ENCODE measurements at places on chromosomes 16 and 17.

DNA sequence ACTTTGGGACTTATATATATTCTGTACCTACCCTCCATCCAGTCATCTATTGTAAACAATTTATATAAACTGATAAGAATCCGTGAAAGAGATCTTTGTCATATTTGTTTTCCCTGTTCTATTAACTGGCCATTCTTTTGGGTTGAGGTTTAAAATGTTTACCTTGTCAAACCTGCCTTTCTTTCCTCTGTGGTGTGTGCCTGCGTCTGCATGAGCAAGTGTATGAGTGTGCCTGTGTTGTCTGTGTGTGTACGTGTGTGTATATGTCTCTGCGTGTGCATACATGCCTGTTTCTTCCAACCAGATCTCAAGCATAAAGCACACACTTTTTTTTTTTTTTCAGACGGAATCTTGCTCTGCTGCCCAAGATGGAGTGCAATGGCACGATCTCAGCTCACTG, 201.5 kb downstream of the C16orf95 start:
- DNase-seq: no peak

DNA sequence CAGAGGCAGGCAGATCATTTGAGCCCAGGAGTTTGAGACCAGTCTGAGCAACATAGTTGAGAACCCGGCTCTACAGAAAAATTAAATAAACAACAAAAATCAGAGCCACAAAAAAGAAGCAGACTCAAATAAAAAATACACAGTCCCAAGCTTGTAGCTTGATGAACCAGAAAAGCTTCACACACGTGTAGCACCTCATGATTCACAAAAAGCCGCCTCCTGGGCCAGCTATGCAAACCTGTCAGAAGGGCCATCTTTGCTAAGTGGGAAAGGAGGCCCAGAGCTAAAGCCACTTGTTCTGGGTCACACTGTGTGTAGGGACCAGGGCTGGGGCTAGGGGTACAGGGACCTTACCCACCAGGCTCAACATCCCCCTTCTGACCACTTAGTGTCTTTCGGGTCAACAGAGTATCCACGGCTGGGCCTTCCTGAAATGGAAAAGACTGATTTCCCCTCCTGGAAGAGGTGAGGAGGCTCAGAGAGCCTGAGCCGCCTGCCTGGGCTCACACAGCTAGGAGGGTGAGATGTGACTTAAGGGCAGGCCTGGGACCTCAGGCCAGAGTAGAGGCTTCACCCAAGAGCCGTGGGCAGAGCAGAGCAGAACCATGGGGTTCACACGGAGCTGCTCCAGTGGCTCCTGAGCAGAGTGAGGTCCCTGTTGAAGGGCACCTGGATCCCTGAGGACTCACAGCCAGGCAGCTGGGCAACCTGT, 269.6 kb downstream of the PARN start:
- DNase-seq: no peak

DNA sequence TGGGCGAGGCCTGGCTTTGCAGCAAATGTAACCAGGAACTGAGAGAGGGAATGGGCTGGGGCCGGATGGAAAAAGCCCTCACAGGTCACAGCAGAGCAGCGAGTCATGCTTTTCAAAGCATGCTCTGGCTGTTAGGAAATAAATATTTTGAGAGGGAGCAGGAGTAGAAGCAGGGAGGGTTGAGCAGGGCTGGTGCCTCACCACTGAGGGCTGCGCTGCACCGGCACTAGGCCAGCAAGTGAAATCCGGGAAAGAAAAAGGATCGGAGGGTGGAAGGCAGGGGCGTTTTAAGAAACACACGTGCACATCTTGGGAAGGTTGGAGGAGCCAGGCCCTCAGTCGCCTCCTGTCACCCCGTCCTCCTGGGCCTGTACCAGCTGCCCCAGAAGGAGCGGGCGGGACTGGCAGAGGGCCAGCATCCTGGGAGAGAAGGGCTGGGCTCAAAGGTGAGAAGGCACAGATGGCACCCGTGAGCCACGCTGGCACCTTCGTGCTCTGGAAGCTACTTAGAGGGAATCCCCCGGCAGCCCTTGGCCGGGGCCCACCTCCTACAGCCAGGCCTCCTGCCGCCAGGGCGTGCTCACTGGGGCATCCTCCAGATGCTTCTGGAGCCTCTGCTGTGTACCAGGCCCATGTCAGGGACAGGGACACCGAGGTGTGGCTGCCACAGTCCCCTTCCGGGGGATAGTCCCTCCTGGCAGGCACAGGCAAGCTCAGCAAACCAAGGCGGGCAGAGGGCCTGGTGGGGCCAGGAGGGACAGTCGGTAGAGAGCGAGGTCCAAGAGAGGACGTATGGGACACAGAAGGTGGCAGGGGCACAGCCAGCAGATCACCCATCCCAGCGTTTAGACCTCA, 71.5 kb upstream of the PLCG2 start:
- no peak for DNase-seq

- DNase-seq: no peak
Observed at GRCh38 chr16:53752560-53752959, 48.6 kb downstream of the FTO start.

DNA sequence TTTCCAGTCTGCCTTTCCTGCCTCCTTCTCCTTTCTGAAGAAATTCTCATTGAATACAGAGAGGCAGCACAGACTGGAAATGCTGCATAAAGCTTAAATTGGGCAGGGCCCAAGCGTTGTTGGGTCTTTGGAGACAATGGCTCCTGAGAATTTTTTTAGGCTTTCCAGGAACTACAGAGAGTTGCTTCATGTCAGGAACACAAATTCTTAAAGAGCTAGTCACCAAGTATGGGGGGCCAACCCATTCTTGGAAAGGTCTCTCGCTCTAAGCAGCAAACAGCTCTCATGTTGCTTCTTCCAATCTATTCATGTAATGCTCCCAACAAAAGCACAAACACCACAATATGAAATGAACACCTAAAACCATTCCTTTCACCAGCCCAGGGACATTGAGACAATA, 6.9 kb downstream of the HNF1B start:
- no peak for DNase-seq

DNA sequence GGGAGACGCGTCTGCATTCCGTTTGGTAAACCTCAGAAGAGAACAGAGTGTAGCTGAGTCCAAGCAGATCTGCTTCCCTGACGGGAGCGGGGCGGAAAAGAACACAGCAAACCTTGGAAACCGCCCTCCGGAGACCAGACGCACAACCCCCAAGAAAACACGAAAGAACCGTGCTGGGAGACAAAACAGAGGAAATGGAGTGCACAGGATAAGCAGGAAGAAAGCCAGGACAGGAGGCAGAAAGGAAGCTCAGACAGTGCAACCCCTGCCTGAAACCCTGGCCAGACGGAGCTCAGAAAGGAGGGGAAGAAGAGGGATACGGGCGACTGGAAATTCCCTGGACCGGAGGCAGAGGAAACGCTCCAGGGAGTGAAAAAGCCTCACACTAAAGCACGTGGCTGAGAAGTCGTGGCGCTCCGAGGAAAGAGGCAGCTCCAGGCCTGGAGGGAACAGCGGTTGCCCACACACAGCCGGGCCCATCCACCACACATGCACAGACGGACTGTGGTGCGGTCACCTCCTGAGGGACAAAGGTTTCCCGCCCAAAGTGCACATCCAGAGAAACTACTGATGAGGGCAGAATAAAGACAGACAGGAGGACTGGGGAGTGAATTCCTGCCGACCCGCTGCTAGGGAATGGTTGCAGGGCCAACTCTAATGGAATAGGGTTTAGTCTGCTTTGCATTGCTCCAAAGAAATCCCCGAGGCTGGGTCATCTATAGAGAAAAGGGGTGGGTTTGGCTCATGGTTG, 10.2 kb downstream of the DPEP1 start:
- DNase-seq: no peak

DNA sequence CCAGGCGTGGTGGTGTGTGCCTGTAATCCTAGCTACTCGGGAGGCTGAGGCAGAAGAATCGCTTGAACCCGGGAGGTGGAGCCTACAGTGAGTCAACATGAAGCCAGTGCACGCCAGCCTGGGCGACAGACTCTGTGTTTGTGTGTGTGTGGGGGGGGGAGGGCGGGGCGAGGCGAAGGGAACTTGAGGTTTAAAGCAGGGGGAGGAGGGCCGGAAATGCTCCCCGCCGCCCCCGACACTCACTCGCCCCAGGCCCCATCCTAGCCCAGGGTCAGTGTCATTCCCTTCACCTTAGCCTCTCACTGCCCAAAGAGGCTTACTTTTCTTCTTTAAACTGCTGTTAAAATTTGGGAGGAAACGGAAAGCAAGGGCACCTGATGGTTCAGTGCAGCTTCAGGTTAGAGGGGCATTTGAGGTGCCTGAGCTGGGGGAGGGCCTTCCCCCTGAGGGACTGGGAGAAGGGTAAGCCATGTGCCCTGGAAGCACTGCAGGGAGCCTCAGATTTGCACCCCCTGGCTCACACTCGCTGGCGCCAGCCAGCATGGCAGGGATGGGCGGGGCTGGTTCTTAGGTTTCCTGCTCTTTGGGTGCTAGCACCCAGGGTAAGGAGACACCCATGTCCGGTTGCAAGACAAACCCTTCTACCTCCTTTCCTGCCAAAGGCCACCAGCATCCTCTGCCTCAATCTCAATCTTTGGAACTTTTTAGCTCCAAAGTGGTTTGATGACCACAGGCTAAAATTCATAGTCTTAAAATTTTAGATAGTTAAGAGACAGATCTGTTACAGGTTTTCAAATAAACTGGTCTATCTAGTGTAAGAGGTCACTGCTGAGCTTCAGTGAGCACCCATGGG, 2.2 kb upstream of the LIMD2 start:
- no peak for DNase-seq

- no peak for DNase-seq
Observed at GRCh38 chr17:56966338-56966737, 5.5 kb upstream of the COIL start.

- DNase-seq: no peak
Observed at GRCh38 chr16:80028581-80029380, 428.2 kb upstream of the MAF start.

GRCh38 chr17:6572972-6573370, 16.6 kb upstream of the PITPNM3 start:
- DNase-seq: no peak

DNA sequence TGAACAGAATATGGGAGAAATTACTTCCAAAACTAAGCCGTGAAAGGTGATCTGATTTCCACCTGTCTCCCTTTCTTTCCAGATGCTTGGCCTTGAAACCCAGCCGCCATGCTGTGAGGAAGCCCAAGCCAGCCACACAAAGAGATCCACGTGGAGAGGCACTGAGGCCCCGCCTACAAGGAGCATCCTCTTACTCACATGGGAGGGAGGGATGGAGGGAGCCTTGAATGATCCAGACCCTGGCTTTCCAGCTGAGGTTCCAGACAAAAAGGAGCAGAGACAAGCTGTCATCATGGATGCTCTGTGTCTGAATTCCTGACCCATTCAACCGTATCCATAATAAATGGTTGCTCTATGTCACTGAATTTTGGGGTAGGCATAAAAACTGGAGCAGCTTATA, 48.9 kb upstream of the HAPSTR1 start:
- no peak for DNase-seq

DNA sequence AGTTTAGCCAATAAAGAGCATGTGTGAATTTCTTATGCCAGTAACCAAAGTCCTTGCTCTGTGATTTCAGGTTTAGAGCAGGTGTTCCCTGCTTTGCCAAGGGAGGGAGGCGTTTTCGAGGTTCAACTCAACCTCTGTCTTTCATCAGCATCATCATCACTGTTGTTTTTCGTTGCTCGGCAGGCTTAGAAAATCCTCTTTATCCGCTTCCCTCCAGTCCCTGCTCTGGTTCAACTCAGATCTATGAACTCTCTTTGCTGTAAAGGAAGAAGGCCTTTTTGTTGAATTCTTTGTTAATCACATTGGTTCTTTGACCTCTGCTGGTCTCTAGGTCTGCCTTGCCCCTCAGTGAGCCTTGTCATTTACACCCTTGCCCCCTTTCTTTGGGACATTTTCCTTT, 243.9 kb upstream of the RBFOX1 start:
- no peak for DNase-seq

- DNase-seq: no peak
Observed at GRCh38 chr16:83810901-83811300, 3.1 kb downstream of the HSBP1 start.

- DNase-seq: no peak
Observed at GRCh38 chr17:78908426-78908825, 5.4 kb upstream of the CEP295NL start.

DNA sequence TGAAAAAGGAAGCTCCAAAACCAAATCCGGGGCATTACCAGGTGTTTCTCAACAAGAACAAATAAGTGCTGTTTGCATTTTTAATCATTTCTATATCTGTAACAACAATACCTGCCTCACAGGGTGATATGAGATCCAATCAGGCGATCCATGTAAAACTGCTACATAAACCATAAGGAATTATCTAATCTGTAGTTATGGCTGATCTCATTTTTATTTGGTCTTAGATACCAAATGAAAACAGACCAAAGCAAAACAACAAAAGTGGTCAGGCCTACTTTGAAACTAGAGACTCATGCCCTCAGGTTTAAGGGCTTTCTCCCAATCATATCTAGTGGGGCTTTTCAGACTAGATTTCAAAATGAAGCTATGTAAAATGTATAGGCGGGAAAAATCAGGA, 28.3 kb downstream of the XPO6 start:
- DNase-seq: no peak

GRCh38 chr16:73304008-73304774, 256.3 kb upstream of the ZFHX3 start:
- DNase-seq: no peak

GRCh38 chr17:53571342-53571741, 251.4 kb upstream of the KIF2B start:
- no peak for DNase-seq

DNA sequence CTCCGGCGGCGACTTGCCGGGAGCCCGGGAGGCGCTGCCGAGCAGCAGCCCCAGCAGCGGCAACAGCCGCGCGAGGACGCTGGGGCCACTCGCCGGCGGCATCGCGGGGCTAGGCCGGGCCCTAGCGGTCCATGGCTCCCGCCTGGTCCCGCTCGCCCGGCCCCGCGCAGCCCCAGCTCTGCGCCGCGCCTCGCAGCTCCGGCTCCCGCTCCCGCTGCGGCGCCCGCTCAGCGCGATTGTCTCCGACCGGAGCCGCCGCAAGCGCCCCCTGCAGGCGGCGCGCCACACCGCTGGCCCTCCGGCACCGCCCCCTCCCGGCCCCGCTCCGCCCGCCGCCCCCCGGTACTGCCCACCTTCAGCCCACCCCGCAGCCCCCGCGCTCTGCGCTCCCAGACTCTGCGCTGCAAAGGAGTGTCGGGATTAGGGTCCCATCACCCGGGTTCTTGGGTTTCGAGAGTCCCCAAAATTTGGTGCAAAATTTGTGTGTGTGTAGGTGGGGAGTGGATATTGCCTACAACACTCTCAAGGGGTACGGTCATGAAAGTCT, at the start of gene FAM171A2:
FAM171A2 (minus strand) TSS at position 241 of the 547 bp plus-strand sequence; CDS start at position 102, 139 bp downstream.
- DNase-seq: no peak
